Stimulated activated CD8-positive, alpha-beta memory T cell treated with anti-CD3 and anti-CD28 coated beads, Interleukin-7, amount 100 ng/mL, for 48 hours (primary cell): ENCODE measurements at places on chromosomes 1 and 21.

GRCh38 chr1:208643005-208643597 lies 398.9 kb upstream of the PLXNA2 start:
- no peak for DNase-seq

- DNase-seq, result no peak
Measured at GRCh38 chr1:25123551-25123950, 108.8 kb downstream of the SYF2 start.

GRCh38 chr1:154419620-154420571 lies 14.8 kb downstream of the IL6R start:
- no peak for DNase-seq

DNA sequence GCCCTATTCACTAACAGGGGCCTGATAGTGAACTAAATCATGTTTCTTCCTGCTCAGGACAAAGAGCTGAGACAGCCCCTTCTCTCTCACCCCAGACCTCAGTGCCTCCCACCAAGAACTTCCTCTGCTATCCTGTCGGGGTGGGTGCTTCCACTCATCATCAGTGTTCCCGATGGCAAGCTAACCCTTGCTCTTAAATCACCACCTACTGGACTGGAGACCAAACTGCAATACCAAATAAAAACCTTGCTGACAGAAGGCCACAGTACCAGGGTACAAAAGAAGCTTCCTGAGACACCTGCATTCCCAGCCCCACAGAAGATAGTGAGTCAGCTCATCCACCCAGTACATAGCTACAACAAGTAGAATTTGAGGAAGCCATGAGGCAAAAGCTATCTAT lies 799.5 kb downstream of the LTN1 start:
- no peak for DNase-seq

DNA sequence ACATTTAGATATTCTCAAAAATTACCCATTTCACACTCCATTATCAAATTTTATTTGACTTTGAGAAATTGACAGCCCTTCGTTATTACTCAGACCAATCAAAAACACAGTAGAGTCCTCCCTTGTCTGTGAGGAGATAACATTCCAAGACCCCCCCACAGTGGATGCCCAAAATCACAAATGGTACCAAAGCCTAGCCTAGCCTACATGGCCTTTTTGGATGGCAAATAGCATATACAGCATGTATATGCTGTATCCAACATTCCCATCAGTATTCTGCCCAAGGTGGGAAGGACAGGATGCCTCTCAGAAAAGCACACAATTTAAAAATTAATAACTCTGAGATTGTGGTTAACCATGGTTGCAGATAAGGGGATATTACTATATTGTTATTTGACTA lies 17.3 kb downstream of the SFPQ start:
- DNase-seq, result no peak

GRCh38 chr21:19320291-19320690 lies 916.7 kb upstream of the TMPRSS15 start:
- DNase-seq, result no peak
